Natural killer cell treated with Interleukin-12 subunit alpha and Interleukin-12 subunit beta and Interleukin-15 and Interleukin-18, amount 100 ng/mL, for 72 hours (primary cell): ENCODE measurements at places on chromosomes 1 and 21. TPM values are rescaled to one million over a fixed set of nuclear protein-coding genes. Genes with fewer than 3 reads are reported as not detected.

ANKRD65 gene
- not detected for total RNA-seq

TAF5L gene
- 26.5 TPM for total RNA-seq

HCRTR1 gene
- not detected for total RNA-seq

TMCC2 gene
- 24.0 TPM for total RNA-seq

CCDC181 gene
- 0.14 TPM for total RNA-seq

TGFB2 gene
- total RNA-seq, result 0.11 TPM

FAM167B gene
- not detected for total RNA-seq

ZNF648 gene
- total RNA-seq, result not detected

OR10J1 gene
- total RNA-seq, result not detected

ADAMTS4 gene
- 0.43 TPM for total RNA-seq

IL19 gene
- not detected for total RNA-seq
